Fibroblast of villous mesenchyme (primary cell): ENCODE measurements at places on chromosomes 6 and 20. TPM values are rescaled to one million over a fixed set of nuclear protein-coding genes. Genes with fewer than 3 reads are reported as not detected.

- no peak for DNase-seq
Measured at GRCh38 chr6:125693480-125693879, 56.0 kb upstream of the HEY2 start.

CFAP61 gene
- total RNA-seq, result 0.43 TPM in 1 of 2 replicates, not detected in the other

GRCh38 chr6:56866917-56867522 lies 87.9 kb upstream of the BEND6 start:
- DNase-seq, result peak; percentile 77

DNA sequence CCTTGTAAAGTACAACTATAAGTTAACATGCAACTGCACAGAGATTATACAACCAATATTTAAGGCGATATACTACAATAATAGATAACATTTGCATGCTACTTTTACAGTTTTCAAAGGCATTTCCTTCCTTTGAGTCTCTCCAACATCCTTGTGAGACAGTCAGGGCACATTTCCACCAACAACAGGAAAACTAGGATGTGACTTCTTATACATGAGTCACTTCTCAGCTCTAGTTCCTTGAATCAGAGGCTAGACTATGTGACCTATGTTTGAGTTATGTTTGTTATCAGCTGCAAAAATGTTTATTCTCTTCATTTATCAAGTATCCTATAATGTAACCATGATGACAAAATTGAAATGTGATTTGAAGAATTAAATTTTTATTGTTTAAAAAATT lies 51.7 kb upstream of the TFAP2D start:
- DNase-seq, result no peak

KCNQ5 gene
- total RNA-seq, result 0.86 and 0.97 TPM in 2 replicates

LGSN gene
- total RNA-seq, result under 0.01 and 0.32 TPM in 2 replicates

DNA sequence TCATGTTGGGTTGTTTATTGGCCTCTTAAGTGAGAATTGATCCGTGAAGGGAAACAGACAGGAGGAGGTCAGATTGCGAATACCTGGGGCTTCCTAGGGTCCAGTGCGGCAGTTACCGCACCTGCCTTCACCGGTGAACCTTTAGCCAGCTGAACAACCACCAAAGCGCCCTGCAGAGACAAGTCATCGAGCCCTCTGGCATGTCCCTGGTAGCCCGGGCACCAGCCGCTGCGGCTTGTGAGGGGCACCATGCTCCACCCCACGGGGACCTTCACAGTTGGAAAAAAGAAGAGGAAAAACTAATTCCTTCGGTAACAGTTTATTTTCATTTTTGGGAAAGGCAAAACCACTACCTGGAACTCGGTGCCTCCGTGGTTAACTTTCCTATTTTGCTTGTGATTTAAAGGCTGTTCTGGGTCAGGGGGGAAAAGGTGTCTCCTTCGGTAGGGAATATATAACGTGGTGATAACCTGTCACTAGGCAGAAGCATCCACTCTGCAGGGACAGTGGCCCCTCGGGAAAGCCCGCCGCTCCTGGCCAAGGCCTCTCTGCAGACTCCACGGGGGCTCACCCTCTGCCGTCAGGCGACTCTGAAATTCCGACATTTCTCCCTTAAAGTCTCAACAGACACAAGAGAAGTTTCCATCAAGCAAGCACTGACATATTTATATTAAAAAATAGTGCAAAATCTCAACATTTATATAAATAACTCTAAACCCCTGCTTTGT lies 30.7 kb upstream of the ZBP1 start:
- no peak for DNase-seq

RNF39 gene
- not detected in 2 replicates for total RNA-seq

ACTL10 gene
- 1.7 and 2.6 TPM in 2 replicates for total RNA-seq

DNA sequence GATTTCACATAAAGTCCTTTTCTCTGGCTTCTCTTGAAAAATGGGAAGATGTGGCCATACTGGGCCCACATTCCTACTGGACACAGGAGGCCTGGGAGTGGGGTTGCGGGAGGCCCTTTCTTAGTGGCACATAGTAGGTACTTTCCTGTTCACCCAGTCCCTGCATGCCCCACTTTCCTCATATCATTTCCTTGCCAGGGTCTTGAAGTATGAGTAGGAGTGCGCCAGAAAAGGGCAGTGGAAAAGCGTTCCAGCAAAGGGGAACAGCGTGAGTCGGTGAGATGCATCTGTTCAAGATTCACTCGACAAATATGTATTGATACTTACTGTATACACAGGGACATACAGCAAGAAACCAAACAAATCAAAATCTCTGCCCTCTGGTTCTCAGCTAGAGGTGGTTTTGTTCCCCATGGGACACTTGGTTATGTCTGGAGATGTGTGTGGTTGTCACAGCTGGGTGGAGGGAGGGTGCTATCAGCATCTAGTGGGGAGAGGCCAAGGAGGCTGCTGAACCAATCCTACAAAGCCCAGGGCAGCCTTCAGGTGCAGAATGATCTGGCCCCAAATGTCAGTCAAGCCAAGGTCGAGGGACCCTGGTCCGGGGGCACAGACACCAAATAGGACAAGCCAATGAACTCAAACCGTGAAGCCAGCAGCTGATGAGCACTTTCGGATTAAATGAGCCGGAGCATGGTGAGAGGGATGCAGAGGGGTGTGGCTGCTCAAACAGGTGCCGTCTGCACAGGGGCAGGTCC lies 151.4 kb downstream of the CEBPB start:
- no peak for DNase-seq

HDGFL1 gene
- total RNA-seq, result not detected in 2 replicates

- DNase-seq, result no peak
Measured at GRCh38 chr6:117275205-117275604, 9.8 kb downstream of the VGLL2 start.

GRCh38 chr20:48405909-48406308 lies 421.9 kb downstream of the PREX1 start:
- no peak for DNase-seq

PDE10A gene
- 5.6 and 9.0 TPM in 2 replicates for total RNA-seq

GRCh38 chr6:42512579-42512978 lies 51.2 kb upstream of the UBR2 start:
- no peak for DNase-seq

NEU1 gene
- 70.8 and 77.6 TPM in 2 replicates for total RNA-seq

DNA sequence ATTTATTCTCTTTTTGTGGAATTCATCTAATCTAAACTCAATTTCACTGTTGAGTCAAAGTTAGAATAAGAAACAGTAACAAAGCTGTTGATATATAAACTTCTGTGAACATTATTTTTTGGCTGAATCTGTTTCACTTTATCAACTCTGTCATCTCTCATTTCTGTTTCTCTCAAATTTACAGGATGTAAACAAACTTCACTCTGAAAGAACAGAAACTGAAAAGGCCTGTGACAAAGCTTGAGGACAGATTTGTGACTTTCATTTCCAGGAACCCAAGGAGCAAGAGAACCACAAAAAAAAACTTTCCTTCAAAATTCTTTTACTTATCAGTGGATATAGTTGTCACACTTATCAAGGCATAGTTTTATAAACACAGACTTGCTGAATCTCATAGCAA lies 447.9 kb upstream of the OPRM1 start:
- DNase-seq, result no peak

GRCh38 chr6:33710296-33711121 lies 991 bp downstream of the UQCC2 start:
- no peak for DNase-seq

- DNase-seq, result no peak
Measured at GRCh38 chr6:37516920-37517405, 17.3 kb upstream of the CCDC167 start.

- DNase-seq, result no peak
Measured at GRCh38 chr6:16633961-16634360, 127.3 kb downstream of the ATXN1 start.

DNA sequence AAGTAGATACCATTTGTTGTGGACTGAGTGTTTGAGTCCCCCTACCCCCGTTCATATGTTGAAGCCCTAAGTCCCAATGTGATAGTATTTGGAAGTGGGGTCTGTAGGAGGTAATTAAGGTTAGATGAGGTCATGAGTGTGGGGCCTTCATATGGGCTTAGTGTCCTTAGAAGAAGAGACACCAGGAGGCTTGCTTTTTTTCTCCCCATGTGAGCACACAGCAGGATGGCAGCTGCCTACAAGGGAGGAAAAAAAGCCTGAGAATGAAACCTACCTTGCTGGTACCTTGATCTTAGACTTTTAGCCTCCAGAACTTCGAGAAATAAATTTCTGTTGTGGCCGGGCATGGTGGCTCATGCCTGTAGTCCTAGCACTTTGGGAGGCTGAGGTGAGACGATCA lies 67.9 kb upstream of the TULP4 start:
- DNase-seq, result no peak

DNA sequence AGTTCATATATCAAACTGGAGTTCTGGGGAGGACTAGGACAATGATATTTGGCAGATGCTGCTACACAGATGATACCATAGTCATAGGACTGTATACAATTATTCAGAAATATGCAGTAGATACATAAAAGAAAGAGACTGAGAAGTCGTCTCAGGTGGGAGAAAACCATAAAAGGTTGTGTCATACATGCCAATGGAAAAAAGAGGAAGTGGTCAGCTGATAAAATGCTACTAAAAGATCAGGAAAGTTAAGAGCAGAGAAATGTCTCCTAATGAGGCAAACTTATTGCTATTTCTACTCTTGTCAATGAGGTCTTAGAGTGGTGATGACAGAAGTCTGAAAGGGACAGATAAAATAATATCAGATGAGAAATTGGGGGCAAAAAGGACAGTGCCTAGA lies 407.6 kb downstream of the COL12A1 start:
- DNase-seq, result no peak

HLA-DRA gene
- not detected in 2 replicates for total RNA-seq

DNA sequence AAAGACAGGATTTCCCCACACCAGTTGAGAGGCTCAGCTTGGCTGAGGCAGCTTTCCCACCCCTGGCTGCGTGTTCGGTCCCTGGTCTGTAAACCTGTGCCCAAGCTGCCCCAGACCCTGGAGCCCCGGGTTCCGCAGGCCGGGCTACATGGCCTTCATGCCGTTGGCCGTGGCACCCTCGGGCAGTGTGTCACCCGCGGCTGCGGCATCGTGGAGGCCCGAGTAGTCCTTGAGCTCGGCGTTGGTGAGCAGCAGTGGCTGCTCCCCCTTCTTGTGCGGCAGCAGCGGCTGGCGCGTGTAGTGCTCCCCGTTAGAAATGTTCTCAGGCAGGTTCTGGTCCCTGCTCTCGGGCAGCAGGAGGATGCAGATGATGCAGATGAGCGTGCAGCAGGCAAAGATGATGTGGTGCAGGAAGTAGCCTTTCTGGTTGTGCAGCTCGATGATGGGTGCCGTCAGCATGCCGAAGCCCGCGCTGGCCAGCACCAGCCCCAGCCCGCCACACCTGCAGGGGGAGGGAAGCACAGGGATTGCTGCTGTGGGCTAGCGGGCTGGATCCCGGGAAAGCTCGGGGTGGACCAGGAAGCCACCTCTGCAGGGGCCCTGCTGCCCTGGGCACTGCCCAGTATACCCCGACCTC lies 14.3 kb downstream of the PSMG4 start:
- no peak for DNase-seq

GRCh38 chr6:52015953-52016352 lies 71.5 kb downstream of the PKHD1 start:
- no peak for DNase-seq

DNA sequence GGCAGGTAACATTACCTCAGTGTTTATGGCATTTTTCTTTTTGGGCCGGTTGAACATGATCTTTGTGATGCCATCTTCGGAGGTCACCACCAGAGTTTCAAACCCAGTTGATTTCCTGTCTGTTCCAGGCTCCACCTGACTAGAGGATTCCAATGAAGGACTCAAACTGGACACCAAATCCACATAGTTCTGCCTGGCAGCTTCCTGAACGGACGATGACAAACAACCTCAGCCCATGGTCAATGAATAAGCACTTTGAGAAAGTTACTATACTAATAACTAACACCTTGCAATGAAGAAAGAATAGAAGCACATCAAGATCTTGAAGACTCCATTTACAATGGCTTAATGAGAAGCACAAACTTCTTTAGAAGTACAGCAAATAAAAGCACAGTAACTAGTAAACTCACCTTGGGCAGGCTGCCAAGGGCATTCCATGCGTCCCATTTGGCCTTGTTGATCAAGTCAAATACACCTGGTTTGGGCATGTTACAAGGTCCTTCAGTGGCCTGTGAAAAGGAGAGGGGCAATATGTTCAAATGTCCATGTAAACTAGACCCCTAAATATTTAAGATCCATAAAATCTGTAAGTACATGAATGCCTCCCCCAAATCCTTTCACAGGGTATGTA lies 4.9 kb downstream of the ECI2 start:
- no peak for DNase-seq

C6orf163 gene
- total RNA-seq, result 2.6 and 2.9 TPM in 2 replicates

GRCh38 chr20:3803854-3804253 lies 7.7 kb downstream of the CDC25B start:
- DNase-seq, result no peak

DNA sequence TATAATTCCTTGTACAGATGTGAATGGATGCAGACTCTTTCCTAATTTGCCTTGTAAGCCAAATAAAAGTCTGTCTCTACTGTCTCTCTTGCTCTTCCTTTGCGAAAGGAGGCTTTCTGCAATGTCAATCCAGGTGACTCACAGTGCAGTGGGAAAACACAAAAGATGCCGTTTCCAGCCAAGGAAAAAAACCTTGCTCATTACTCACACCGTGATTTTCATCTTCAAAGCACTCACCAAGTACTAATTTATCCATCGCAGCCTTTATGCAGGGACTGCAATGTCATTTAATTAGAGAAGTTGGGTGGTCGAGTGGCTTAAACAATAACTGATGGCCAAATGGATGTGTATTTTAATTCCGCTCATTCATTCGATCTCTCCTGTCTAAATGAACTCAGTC lies 23.8 kb downstream of the SAYSD1 start:
- DNase-seq, result no peak

IYD gene
- not detected in 2 replicates for total RNA-seq

PRKN gene
- total RNA-seq, result 2.2 and 4.2 TPM in 2 replicates

DNA sequence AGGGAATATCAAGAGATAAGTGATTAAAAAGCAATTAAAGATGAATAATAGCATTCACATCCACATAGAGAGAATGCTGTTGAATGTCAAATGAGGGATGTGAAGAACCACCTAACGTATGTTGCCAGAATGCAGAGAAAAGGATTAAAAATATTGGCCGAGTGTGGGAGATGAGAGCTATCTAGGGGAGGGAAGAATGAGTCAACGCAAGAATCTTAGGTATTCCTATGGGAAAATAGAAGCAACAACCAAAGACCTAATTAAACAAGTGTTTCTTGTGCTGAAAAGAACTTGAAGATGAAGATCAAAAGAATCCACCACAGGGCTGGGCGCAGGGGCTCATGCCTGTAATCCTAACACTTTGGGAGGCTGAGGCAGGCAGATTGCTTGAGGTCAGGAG lies 12.2 kb upstream of the RSPH3 start:
- peak; percentile 45 for DNase-seq

PACRG gene
- under 0.01 and 0.97 TPM in 2 replicates for total RNA-seq

FLRT3 gene
- total RNA-seq, result 2.2 and 2.6 TPM in 2 replicates

COX7A2 gene
- 114 and 120 TPM in 2 replicates for total RNA-seq

LHFPL5 gene
- not detected in 2 replicates for total RNA-seq

- no peak for DNase-seq
Measured at GRCh38 chr20:40728470-40728869, 39.4 kb upstream of the MAFB start.

DNA sequence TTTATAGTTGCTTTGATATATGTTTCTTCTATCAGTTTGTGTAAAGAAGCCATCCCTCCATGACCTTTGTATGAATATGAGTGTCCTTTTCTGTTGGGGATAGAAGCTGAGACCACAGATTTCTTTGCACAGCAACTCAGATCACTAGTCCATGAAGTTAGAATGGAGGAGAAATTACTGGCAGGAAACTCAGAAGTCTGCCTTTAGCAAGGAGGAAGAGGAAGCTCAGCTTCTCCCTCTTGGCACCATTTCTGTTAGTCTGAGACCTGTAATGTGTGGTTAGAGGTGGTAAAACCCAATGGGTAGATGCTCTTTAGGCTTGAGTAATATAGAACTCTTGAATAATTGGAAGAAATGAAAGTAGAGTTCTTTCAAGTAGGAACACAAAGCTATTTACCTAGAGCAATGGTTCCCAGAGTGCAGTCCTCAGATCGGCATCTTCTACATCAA lies 995.3 kb upstream of the FLRT3 start:
- DNase-seq, result no peak
